SK-N-SH (cell line): ENCODE measurements at places on chromosomes 3 and 15. TPM values are rescaled to one million over a fixed set of nuclear protein-coding genes. Genes with fewer than 3 reads are reported as not detected.

Gene GOLGA6B
- 0.03 TPM in 1 of 2 replicates, not detected in the other for polyA plus RNA-seq

Gene SERPINI1
- 1.9 and 2.1 TPM in 2 replicates for polyA plus RNA-seq

Gene GP5
- 0.13 and 0.23 TPM in 2 replicates for polyA plus RNA-seq

Gene FSTL1
- 329 and 454 TPM in 2 replicates for polyA plus RNA-seq

Gene ANKUB1
- not detected in 2 replicates for polyA plus RNA-seq

Gene SLC28A2
- polyA plus RNA-seq: not detected in 2 replicates

Gene ZNF774
- polyA plus RNA-seq: 1.6 and 1.8 TPM in 2 replicates

Gene POC1A
- 9.6 and 11.7 TPM in 2 replicates for polyA plus RNA-seq

Gene PPIP5K1
- polyA plus RNA-seq: 14.2 and 28.5 TPM in 2 replicates

- no peak for DNase-seq
Observed at GRCh38 chr3:126773783-126774182, 69.7 kb downstream of the CHCHD6 start.

DNA sequence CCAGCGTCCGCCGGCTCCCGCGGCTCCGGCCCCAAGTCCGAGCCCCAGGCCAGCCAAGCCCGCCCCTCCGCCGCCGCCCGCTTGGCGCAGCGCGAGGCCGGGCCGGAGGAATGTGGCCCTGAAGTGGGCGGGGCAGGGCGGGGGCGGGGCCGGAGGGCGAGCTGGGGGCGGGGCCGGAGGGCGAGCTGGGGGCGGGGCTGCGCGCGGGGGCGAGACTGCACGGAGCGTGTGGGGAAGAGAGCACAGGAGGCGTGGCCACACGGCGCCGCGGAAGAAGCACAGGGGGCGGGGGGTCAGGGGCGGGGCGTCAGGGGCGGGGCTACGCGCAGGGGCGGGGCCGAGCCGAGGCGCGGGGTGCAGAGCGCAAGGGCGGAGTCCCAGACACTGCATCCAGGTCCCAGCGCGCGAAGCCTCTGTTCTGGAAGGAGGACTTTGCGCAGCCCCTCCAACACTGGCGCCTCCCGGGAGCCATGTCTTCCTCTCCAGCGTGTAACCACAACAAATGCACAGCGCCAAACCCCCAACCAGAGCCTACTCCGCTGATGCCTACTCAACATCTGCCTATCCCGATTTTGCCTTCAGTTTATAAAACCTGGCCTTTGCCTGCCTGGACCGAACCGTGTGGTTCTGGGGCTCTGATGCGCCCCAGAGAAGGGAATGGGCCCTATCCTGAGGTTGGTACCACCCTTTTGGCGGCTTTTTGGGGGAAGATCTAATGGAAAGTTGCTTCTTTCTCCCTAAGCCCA lies 105.5 kb downstream of the IQSEC1 start:
- DNase-seq: peak; percentile 100

GRCh38 chr3:75650191-75650590 lies 13.9 kb upstream of the FRG2C start:
- no peak for DNase-seq

- peak; percentile 48 for DNase-seq
Observed at GRCh38 chr15:40439461-40439959, 1.2 kb upstream of the BAHD1 start.

DNA sequence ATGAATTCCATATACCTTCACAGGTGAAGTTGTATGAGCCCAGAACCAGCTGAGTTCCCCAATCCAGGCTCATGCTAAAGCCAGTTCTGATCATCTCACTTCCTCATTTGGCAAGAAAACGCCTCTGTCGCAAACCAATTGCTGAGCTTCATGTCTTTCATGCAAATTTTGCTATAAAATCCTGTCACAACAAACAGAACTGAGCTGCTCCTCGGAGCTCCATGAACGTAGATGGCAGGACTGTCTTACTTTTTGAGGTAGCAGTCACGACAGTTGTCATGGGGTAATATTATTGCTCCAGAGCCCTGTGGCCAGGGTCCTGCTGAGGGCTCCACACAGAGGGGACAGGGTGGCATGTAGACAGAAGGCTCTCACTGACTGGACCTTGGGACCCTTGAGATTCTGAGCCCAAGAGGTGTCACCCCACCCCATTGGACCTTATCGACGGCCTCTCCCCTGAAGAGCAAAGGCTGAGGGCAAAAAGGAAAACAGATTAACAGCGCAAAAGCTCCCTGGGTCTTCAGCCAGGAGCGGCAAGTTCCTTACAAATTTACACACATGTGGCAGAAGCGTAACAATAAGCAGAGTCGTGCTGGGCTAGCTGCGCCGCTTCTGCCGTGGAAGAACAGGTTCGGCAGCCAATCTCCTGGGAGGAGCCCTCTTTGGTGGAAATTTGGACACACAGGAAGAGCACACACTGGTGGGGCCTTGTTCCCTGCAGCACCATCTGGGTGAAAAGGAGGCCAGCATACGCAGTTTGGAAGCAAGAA lies 249.2 kb downstream of the OPA1 start:
- DNase-seq: no peak

- no peak for DNase-seq
Observed at GRCh38 chr3:151091685-151092345, 6.4 kb downstream of the MED12L start.

- DNase-seq: no peak
Observed at GRCh38 chr3:194481525-194482195, 5.1 kb downstream of the ATP13A3 start.

GRCh38 chr3:65288776-65289175 lies 601.0 kb upstream of the ADAMTS9 start:
- DNase-seq: no peak

- no peak for DNase-seq
Observed at GRCh38 chr3:150107429-150108175, 136.9 kb upstream of the PFN2 start.

DNA sequence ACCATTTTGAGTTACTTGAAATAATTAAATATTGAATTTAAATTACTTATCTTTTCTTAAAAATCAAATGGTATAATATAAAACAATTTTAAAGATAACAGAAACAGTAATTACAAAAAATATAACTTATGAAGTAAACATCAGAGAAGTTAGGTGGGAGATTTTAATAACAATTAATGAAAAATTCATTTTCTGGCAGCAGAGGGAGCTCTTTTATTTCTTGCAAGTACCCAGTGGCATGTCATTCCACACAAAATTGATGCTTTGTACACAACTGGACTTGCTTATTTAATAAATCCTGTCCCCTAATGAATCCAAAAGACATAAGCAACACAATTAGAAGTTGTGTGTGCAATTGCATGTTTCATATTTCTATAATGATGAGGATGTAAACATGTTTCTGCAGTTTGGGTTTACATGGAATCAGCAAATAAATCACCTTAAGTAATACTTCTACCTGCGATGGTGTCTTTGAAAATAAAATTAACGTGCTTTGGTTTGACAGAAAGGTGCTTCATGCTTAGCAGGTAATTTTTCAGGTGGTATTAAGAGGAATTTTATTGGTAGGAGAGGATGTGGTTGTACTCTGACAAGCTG lies 861.3 kb downstream of the ZPLD1 start:
- DNase-seq: peak; percentile 5

- no peak for DNase-seq
Observed at GRCh38 chr3:195003893-195004289, 267.1 kb downstream of the XXYLT1 start.
